SHP77 (cell line): ENCODE measurements at places on chromosomes 2 and 18.

DNA sequence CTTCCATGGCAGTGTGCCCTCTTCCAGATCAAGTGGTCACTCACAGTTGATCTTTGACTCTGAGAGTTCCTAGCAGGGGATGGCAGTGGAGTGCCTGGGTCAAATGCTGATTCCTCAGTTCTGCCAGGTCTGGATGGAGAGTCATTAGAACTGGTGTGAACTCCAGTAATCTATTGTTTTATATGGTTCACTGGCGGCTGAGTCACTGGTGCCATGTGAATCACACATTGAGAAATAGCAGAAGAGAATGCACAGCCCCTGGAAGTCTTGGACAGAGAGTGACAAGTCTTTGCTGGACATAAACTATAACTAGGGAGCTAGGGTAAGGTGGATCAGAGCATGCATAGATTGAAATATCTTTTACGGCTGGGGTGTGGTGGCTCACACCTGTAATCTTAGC is 86.9 kb downstream of the EIF2AK3 start:
- DNase-seq, result no peak

DNA sequence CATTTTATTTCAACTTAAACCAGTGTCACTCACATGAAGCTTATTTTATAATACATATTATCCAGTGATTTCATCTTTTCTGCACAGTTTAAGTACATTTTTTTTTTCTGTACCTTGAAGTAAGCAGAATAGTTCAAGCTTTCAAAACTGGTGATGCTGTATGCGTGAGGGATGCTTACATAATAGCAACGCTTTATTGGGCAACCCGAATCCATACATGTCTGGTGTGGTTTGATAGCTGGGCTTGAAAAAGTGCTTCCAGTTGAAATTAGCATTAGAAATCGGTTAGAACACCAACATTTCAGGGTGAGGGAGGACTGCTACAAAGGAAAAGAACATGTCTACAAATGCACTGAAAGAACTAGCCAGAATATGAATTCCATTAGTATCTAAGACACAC is 117.4 kb downstream of the MBP start:
- no peak for DNase-seq

- no peak for DNase-seq
These were observed 250.3 kb downstream of the TTC32 start for GRCh38 chr2:19651466-19651865.

- no peak for DNase-seq
These were observed 69.3 kb downstream of the PSMG2 start for GRCh38 chr18:12772111-12772510.

DNA sequence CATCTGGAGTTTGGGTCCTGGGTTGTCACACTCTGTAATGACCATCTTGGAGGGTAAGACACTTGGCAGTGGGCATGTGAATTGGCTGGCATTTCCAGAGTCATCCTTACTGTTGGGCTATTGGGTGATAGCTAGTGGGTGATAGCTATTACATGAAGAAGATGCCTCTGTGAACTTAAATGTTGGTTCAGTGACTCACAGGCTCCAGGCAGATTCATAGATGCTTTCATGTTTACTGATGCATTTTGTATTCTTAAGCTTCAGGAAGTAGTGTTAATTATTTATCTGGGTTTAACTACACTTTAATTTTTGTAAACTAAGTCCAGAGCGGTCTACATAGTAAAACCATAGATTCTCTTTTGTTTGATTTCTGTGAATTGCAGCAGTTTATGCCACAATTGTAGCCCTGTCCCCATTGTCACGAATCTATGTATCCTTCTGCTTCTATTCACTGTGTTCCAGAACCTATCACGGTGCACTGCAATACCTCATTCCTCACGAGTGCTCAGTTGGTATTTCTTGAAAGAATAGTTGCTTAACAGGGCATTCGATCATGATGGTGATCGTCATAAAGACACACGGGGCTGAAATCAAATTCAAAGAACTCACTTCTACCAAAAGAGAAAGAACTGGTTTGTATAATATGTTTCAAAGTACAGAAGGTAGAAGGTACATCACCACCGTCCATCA is 79.7 kb downstream of the GBX2 start:
- no peak for DNase-seq

- DNase-seq, result no peak
These were observed 28.4 kb downstream of the FAM237A start for GRCh38 chr2:206670531-206671319.

- no peak for DNase-seq
These were observed 50.0 kb upstream of the ATL2 start for GRCh38 chr2:38427054-38427453.

DNA sequence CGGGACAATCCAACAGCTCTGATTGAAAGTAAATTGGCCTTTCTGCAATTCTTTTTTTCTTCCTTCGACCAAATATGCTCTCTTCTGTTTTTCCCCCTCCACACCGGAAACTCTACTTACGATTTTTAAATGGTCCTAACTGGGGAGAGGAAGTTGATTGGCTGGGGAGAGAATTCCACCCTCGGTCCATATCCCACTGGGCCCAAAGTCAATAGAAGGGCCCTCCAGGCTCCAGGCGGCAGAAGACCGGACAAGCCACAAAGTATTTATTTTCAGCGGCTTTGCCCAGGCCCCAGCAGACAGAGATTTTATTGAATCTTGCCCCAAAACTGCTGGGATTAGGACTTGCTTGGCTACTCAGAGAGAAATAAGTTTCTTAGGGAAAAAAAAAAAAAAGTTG is 37.1 kb upstream of the SMAD7 start:
- DNase-seq, result no peak

DNA sequence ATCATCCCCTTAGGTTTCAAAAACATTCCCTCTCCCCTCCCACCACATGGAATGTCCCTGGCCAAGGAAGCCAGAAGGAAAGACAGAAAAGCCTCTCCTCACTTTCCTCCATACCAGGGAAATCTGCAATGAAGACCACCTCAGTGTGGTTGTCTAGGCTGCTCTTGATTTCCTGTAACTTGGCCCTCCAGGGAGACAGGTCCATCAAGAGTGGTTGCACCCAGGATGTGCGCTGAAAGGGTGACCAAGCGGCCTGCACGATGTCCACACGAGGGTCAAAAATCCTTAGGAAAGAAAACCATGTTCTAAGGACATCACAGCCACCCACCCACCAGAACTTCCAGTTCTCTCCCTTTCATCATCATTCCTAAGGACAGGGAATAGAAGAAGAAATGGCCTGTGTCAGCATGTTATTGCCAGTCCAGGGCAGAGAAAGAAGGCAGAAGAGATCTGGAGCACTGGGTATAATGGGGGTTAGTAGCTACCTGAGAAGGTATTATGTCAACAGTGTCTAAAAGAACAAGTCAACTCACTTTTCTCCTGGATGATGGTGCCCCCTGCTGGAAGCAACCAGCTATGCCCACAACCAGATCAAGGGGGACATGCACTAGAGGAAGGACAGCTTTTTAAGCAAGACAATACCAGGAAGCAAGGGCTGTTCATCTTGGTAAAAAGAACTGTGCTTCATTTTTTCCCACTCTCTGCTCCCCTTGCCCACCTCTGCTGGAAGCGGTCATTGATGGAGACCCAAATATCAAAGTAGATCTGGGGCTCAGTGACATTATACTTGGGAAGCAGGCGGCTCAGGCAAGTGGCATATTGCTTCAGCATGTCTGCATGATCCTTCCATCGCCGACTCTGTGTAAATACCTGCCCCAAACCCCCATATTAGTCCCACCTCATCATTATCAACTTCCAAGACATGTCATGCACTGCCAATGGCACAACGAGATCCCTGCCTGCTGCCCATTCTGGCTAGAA is 9.3 kb downstream of the GGCX start:
- peak; percentile 75 for DNase-seq

GRCh38 chr2:183389546-183390080 is 265.4 kb downstream of the NUP35 start:
- no peak for DNase-seq

GRCh38 chr18:46167971-46168370 is 63.8 kb downstream of the HAUS1 start:
- DNase-seq, result peak; percentile 18

GRCh38 chr18:67081482-67082211 is 434.9 kb downstream of the DSEL start:
- no peak for DNase-seq
